ENCODE measurements at places on chromosomes 5 and 9.

DNA sequence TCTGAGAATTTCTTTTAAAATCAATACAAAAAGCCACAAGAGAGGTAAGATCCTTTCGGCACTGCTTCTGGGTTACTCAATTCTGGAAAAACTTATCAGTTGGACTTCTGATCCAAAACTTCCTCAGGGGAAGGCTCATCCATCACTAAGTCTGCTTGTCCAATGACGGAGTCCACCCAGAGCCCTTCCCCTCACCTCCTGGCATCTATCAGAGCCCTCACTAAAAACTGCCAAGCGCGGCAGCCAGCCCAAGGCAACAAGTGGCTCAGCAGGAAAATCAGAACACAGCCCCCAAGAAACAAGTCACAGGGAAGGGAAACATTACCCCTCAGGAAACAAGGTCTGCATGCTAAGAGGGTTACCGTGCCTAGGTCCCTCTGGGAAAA lies 869 bp upstream of the ESM1 start:
- DNase-seq: no peak

- DNase-seq: no peak
These were observed 48.9 kb upstream of the CCDC112 start for GRCh38 chr5:115345344-115345743.

- DNase-seq: no peak
These were observed 38.1 kb upstream of the SMARCA2 start for GRCh38 chr9:1977026-1977425.

GRCh38 chr9:94874316-94874715 lies 147.8 kb downstream of the AOPEP start:
- DNase-seq: no peak

- no peak for DNase-seq
These were observed 135.4 kb downstream of the HMHB1 start for GRCh38 chr5:143947313-143947712.

- no peak for DNase-seq
These were observed 155.6 kb upstream of the VLDLR start for GRCh38 chr9:2465921-2466460.

GRCh38 chr5:33415811-33416354 lies 24.9 kb upstream of the TARS1 start:
- DNase-seq: no peak

- no peak for DNase-seq
These were observed at the start of gene OR2S2 for GRCh38 chr9:35958104-35958837. Gene OR2S2, minus strand, starts transcription at chr9:35958154. Its CDS starts 56 bp downstream, at chr9:35958098.

Measured in NCI-H1105 treated with DMSO at 0.1 percent for 48 hours (cell line).